IPS DF 19.7 (cell line): ENCODE measurements at places on chromosomes 5 and 9.

GRCh38 chr9:122115176-122116035, 22.3 kb upstream of the TTLL11 start:
- no peak for DNase-seq

GRCh38 chr5:25255128-25255527, 610.4 kb upstream of the CDH10 start:
- no peak for DNase-seq

- no peak for DNase-seq
Observed at GRCh38 chr5:36796155-36796554, 80.4 kb upstream of the NIPBL start.

- DNase-seq = no peak
Observed at GRCh38 chr5:75435096-75435495, 76.3 kb downstream of the CERT1 start.

- DNase-seq = no peak
Observed at GRCh38 chr5:124665625-124666024, 80.8 kb downstream of the ZNF608 start.

DNA sequence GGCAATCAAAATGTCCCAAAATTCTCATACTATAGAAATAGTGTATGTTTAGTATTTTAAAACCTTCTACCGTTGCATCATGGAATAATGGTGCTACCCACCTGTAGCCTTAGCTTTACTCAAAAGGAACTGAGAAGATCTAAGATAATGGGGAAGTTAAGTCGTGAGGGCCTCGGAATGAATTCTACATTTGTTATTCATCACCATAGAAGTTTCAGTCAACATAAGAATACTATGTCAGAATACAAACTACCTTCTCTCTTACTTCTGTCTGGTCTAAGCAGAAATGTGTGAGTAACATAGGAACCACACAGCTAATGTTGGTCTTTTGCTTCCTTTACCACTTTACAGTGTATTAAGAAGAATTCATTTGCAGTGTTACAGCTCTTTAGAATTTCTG, 43.2 kb downstream of the RFK start:
- DNase-seq = no peak

- DNase-seq = no peak
Observed at GRCh38 chr5:166497496-166498104, 1793.8 kb upstream of the WWC1 start.

DNA sequence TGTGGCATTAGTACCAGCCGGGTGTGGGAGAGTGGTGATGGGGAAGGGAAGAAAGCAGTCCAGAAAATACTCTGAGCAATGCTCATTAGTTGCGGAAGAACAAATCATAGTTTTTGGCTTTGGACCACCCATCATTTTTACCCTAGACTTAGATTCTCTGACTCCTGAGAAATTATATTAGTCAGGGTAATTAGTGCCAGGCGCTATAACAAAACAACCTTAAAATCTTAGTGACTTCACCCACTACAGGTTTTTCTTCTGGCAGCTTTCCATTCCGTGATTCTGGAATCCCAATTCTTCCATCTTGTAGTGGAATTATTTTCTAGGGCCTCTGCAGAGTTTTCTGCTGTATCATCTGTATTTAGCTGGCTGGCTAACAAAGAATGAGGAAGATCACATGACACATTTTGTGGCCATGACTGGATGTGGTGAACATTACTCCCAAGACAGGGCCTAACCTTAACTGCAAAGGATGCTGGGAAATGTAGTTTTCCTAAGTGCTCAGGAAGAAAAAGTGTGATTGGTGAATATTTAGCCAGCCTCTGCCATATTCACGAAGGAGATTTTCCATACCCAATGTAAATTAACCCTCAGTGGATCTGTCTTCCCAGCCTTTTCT, 373.0 kb upstream of the MEF2C start:
- DNase-seq = peak; percentile 59

DNA sequence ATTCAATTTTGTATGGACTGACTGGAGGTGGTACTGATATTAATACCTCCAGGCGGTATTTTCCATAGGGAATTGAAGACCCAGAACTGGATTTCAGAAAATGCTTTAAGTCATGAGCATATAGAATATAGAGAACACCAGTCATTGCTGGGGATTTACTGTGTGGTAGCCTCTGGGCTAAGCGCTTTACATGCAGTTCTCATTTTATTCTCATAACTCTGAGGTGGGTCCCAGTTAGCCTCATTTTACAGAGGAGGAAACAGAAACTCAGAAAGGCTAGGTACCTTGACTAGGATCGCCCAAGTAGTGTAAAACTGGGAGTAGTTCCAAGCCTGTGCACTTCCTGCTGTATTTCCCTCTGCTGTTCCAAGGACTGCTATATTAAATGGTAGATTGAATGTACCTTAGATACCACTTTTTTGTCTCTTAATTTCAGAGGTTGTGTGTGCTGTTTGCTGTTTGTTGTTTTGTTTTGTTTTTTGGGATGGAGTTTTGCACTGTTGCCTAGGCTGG, 13.8 kb downstream of the SLC44A1 start:
- no peak for DNase-seq

DNA sequence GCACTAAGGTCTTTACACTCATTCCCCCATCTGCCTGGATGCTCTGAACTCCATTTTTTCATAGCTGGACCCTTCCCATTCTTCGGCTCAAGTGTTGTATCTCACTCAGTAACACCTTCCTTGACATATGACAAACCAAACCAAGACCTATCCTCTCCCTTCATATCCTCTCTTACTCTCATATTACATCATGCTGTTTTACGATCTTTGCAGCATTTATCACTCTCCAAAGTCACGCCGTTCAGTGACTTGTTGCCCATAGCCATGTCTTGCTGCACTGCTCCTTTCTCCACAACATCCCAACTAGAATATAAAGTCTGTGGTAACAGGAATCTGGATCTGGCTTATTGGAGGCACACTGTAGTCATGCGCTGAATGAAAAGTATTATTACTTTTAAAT, 923.6 kb upstream of the DMAC1 start:
- no peak for DNase-seq

GRCh38 chr9:137488327-137488653, 29.2 kb upstream of the NSMF start:
- DNase-seq = no peak

- no peak for DNase-seq
Observed at GRCh38 chr5:79834098-79834753, 144.6 kb downstream of the CMYA5 start.

DNA sequence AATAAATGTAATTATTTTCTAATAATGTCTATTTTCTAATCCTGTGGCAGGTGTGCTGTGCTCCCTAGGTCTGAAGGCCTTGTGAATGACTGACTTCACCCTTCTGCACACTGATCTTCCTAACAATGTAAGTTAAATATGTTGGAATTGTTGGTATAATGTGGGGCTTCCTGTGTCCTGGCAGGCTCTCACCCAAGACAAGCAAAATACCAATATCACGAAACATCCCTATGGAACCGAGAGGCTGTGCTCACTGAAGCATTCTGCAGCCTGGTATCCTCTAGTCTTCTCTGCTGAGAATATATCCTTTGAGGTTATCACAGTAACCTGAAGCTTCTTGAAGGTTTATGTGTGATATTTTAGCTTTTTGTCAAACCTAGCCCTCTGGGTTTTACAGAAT, 159.4 kb downstream of the GABRB2 start:
- no peak for DNase-seq

- no peak for DNase-seq
Observed at GRCh38 chr9:98327249-98327561, 71.8 kb upstream of the TBC1D2 start.

- no peak for DNase-seq
Observed at GRCh38 chr9:99489060-99489413, 267.0 kb downstream of the SEC61B start.

DNA sequence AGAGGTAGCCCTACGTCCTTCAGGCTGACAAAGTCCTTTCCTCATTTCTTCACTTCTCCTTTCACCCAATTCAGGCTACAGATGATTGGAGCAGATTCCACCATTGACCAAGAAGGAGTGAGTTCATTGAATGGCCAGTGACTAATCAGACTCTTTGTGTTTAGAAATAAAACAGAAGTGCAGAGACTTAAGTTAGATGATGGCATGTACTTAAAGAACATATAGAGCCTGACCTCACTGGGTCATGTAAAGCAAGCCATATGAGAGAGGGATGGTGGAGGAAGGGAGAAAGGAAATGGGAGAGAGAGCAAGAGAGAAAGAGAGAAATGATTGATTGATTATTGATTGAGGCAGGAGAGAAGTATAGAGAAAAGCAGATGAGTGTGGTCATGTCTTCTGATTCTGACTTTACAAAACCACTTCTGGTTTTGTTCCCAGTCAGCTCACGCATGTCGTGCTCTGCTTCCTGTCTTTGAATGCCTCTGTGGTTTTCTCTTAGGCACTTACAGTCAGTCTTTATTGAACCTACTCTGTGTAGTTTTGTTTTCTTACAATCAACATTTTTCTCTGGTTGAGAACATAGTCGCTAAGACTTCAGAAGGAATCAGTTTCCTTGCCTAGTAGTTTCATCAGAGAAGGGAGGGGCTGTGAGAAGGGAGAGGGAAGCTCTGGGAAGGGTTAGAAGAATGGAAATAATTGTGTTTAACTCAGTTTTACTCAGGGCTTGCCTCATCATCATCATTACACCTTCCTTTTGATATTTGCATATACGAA, 149.2 kb upstream of the KLF9 start:
- no peak for DNase-seq

DNA sequence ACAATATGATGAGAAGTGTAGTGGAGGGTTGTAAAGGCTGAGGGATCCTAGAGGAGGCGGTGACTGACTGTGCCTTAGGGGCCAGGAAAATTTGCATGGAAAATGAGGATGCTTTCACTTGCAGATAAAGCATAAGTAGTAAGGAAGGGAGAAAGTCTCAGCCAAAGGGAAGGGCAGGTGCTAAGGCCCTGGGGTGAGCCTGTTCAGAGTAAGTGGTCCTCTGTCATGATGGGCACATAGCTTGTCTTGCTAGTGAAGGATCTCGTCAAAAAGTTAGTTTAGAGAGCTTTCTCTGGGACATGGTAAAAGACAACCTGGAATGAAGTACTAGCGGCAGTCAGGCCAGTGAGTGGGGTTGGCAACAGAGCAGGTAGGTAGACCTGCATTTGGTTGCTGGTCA, 75.4 kb upstream of the CPLX2 start:
- no peak for DNase-seq

- DNase-seq = no peak
Observed at GRCh38 chr5:131239686-131240085, 24.2 kb upstream of the CDC42SE2 start.

DNA sequence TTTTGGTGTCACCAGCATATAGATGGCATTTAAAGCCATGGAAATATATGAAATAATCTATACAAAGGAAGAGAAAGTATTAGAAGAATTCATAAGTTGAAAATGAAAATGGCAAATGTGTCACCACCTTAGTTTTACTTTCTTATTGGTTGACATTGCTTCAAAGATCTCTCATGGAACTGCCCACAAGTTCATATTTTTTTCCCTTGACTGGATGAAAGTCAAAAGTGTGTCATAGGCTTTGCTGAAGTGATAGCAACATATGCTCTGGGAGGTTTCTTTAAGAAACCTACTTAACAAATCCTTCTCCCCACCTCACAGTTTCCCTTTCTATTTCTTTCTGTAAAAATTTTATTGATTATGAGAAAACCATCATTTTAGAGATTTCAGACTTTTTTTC, 127.2 kb downstream of the VPS13A start:
- DNase-seq = no peak

DNA sequence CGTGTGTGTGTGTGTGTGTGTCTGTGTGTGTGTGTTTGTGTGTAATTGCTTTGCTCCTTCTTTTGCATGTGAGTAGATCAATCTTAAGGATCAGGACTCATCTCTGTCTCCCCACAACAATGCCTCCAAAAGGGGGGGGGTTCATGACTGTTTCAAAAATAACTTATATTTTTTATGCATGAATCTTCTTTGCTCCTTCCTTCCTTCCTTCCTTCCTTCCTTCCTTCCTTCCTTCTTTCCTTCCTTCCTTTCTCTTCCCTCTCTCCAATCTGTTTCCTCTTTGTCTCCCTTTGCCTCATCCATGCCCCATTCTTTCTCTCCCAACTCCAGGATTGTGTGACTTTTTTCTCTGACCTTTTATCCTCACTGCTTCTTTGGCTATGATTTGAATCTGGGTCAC, 126.4 kb upstream of the OSMR start:
- no peak for DNase-seq

DNA sequence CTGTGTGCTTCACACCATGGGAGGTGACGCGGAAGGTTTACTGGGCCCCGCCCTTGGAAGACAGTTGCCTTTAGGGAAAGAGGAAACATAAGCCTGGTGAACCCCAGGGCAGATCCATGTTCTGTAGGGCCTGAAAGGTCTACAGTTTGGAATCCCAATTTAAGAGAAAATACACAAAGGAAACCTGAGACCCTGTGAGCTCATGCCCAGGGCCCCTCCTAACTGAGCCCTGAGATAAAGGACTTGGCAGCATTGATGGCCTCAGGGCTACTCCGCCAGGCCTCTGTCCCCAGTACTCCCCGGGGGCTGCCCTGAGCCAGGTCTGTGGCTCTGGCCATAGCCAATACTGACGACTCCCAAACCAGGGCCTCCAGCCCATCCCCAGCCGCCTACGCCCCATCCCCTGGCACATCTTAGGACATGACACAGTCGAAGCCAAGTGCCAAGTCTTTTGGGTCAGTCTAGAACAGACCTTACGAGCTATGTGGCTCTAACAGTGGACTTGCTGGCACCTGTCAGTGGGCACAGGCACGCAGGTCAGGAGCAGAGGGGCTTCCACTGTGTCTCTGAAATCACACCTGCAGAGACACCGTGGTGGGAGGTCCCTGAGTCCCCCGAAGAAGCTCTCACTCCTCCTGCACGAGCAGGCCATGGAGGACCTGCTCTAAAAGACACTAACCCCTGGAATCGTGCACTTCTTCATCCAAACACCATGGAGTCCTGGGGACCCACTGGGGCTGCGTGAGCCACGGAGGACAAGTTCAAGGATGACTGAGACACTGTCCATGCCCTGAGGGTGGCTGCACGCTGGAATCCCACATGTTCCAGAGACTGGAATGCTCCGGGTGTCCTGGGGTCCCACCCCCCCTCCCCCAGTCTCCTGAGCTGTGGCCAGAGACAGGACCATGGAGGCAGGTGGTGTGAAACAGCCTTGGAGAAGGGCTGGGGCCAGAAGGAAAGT, 40.3 kb upstream of the BARHL1 start:
- no peak for DNase-seq
